ENCODE measurements at places on chromosomes 4 and X.

- peak; percentile 34 for DNase-seq
These were observed 40.5 kb upstream of the OGT start for GRCh38 chrX:71492231-71493065.

GRCh38 chr4:73205482-73205881 is 53.1 kb downstream of the ANKRD17 start:
- no peak for DNase-seq

- DNase-seq: no peak
These were observed 160.6 kb downstream of the EFNB1 start for GRCh38 chrX:68989456-68989855.

GRCh38 chr4:111639120-111639690 is 506.0 kb upstream of the FAM241A start:
- no peak for DNase-seq

All from SW 1271 (cell line).